Stimulated activated CD4-positive, alpha-beta T cell treated with anti-CD3 and anti-CD28 coated beads, Interleukin-2, amount 100 ng/mL, for 4 hours (primary cell): ENCODE measurements at places on chromosomes 12 and 14.
A peak's percentile ranks its signal among the peaks of the same experiment; 100 is the strongest.

DNA sequence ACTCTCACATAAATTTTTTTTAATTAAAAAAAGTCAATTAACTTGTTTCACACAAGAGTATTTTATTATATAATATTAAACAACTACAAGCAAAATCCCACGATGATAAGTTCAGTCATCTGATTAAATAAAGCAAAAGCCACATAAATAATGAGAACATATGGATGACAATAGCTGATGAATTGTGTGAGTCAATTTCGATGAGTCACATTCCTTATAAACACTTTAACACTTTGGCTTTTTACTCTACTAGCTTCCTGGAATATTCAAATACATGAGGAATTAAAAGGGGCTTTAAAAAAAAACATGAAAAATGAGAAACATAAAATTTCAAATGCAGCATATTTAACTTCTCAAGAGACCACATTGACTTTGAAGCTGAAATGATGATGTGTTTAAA lies 95.3 kb downstream of the BCAT1 start:
- no peak for DNase-seq

DNA sequence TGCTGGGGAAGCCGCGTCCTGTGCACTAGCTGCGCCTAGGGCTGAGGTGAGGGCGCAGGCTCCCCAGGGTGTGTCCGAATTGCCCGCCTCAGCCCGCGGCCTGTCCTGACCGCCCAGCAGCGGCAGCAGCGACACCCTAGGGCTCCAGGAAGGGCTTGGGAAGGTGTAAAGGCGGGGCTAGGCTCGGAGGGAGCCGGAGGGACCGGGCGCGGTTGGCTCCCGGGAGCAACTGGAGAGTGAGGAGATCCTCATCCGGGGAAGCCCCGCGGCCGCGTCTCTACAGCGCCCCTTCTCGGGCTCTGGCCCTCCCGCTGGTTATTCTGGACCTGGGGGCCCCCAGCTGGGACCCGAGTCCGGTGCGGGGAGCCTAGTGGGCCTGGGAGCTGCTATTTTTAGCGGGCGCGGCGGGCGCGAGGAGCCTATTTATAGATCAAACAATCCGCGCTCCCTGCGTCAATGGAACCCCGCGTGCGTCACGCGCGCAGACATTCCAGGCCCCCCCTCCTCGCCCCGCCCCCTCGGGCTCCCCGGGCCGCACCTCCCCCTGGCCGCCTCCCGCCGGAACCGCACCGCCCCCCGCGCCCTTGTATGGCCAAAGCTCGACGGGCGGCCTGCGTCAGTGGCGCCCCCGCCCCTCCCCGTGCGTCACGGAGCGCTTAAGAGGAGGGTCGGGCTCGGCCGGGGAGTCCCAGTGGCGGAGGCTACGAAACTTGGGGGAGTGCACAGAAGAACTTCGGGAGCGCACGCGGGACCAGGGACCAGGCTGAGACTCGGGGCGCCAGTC lies at the start of gene NR4A1:
NR4A1 (plus strand) TSS at position 685 of the 784 bp plus-strand sequence. CDS start 2,887 bp downstream, outside the sequence.
- DNase-seq, result peak; percentile 100

- DNase-seq, result no peak
These were observed 269.2 kb downstream of the ALG10 start for GRCh38 chr12:34291426-34291901.

DNA sequence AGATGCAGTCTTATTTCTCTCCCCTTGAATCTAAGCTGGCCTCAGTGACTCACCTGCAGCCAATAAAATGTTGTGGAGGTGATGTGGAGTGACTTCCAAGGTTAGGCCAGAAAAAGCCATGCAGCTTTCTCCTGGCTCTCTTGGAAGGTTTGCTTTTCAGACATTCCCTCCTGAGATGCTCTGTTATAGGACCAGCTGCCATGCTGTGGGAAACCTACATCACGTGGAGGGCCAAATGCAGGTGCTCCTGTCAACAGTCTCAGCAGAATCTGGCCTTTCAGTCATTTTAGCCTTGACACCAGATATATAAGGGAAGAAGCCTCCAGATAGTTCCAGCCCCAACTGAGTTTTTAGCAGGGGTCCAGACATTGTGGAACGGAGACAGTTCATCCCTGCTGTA lies 38.1 kb upstream of the DACT1 start:
- no peak for DNase-seq

DNA sequence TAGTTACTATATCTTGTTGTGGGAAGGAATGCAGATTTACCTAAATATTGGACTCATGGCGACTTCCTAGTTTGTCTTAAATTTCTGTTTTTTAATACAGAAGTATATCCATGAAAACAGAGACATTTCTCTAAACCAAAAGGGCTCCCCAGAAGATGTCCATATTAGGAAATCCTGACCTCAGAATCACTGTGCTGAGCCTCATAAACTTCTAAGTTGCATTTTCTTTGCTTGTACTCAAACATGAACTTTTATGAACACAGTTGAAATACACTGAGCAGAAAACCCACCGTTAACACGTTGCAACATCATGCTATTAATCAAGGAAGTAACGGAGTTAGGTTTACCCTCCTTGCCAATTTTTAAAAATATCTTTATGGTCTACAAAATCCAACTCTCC lies 42.9 kb upstream of the NR2C1 start:
- DNase-seq, result no peak

DNA sequence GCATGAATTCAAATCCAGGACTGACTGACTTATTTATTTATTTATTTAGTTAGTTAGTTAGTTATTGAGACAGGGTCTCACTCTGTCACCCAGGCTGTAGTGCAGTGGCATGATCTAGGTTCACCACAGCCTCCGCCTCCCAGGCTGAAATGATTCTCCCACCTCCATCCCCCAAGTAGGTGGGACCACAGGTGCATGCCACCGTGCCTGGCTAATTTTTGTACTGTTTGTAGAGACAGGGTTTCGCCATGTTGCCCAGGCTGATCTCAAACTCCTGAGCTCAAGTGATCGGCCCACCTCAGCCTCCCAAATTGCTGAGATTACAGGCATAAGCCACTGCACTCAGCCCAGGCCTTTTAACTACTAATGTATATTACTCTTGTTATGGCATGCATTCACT lies 36.0 kb downstream of the BTG1 start:
- DNase-seq, result no peak

DNA sequence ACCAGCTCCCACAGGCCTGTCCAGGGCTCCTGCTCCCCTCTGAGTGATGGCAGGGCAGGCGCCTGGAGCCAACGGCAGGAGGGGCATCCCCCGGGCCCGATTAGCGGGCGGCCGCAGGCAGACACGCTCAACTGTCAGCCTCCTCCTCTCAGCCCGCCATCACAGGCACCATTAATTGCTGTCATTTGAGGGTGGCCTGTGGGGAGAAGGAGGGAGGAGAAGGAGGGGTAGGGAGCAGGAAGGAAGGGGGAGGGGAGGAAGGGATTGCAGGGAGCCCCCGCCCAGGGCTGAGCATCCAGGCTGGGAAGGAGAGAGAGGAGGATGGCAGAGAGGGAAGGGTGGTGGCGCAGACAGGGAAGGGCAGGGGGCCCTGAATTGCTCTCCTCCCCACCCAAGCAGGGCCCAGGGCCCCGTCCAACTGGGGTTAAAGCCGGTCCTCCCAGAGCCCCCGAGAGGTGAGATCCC lies 36.1 kb downstream of the NCOR2 start:
- no peak for DNase-seq

DNA sequence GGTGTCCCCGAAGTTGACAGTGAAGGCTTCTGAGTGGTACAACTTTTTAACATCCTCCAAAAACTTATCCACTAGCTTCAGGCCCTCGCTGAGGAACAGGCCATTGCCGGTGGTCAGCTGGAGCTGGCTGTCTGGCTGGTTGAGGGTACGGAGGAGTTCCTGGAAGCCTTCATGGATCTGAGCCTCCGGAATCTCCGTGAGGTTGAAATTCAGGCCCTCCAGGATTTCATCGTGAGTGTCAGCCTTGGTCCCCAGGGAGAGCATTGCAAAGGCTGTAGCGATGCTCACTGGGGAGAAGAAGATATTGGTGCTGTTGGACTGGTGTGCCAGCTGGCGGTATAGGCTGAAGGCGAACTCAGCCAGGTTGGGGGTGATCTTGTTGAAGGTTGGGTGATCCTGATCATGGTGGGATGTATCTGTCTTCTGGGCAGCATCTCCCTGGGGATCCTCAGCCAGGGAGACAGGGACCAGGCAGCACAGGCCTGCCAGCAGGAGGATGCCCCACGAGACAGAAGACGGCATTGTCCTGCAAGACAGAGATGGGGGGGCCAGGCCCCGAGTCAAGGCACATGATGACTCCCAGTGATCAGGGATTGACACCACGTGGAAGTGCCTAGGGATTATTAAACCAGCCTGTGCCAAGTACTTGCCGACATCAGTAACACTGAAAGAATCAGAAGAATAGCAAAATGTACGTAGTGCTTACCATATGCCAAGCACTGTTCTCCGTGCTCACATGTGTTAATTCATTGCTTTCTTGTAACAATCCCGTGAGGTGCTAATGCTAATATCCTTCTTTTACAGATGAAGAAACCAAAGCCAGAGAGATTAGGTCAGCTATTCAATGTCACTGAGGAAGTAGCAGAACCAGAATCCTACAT lies 5.4 kb downstream of the SERPINA1 start:
- no peak for DNase-seq

GRCh38 chr12:91687052-91688017 lies 458.3 kb downstream of the BTG1 start:
- peak; percentile 8 for DNase-seq

DNA sequence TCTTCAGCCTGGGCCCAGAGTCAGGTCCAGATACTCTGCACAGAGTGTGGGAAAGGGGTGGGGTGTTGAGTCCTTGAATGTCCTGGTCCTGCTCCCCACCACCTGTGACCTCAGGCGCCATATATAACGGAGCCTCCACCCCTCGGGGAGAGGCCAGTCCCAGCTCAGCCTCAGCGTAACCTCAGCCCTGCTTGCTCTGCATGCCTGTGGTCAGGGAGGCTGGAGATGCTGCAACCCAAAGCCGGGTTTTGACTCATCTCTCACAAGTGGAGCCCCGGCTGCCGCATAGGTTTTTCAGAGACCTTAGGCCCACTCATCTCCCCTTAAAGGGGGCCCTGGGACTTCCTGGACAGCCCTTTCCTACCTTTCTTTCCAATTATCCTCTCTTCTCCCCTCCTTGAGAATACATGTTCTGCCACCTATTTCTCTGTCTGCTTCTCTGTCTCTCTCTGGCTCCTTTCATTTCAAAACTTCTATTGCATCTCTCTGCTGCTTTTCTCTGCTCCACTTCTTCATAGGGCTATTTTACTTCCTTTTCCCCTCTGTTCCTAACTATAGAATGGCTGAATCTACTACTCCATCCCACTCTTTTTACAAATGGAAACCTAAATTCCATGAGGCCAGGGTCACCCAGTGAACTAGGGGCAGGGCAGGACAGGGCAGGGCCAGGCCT lies 1.2 kb downstream of the ITGB7 start:
- no peak for DNase-seq

- no peak for DNase-seq
These were observed 102.4 kb upstream of the CCDC196 start for GRCh38 chr14:66383771-66384170.

DNA sequence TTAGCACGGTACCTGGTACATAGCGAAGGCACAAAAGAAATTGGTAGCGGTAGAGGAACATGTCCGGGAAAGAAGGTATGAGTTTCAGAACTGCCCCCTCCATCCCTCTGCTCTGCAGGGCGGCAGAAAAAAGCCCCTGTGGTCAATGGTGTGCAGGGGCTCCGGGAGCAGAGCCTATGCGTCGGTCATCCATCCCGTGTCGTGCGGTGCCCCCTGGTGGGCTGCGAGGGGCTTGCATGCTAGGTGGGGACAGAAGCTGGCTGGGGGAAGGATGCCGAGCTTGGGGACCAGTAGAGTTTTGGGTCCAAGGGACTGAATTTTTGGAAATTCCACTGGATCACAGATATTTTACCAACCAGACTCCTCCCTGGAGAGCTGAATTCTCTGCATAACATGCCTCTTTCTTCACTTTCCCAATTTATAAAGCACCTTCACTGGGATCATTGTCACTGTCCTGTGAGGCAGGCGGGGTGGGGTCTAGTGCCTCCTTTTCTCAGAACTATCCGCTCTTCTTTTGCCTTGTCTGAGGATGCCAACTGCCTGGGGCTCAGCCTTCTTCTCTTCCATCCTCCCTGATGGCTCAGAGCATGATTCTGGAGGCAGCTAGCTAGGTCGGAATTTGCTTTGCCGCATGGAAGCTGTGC lies 148.7 kb downstream of the SMOC1 start:
- DNase-seq, result peak; percentile 28

DNA sequence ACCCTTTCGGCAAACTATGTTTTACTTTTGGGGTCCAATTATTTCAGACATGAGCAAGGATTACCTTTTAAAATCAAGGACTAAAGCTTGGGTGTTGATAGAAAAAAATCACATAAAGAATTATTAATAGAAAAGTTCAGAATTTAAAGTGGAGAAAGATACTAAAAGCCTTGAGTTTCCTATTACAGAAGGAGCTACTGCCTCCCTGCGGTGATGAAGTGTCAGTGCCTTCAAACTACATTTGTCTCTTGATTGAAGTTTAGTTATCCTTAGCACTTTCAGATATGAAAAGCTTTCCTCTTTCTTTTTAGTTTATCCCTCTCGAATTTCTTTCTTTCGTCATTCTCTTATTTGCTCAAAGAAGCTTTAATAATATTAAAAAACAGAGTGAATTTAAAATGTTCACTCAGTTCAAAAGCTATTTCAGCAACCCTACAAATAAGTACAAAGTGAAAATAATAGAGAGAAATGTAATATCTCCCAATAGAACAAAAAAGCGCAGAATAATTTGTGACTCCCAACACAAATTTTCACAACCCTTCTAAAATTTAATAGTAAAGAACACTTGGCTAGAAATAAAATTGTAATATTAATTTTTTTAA lies 87.6 kb downstream of the SEC23A start:
- no peak for DNase-seq

GRCh38 chr12:97493731-97494130 lies 31.1 kb downstream of the RMST start:
- no peak for DNase-seq

- no peak for DNase-seq
These were observed 433.6 kb downstream of the ZFP36L1 start for GRCh38 chr14:68359022-68359836.

GRCh38 chr14:77025744-77026165 lies 2.8 kb downstream of the IRF2BPL start:
- no peak for DNase-seq

GRCh38 chr12:11130382-11130781 lies 4.1 kb downstream of the TAS2R30 start:
- no peak for DNase-seq

GRCh38 chr12:22399464-22400180 lies 65.1 kb upstream of the ST8SIA1 start:
- DNase-seq, result no peak

GRCh38 chr12:12724421-12725085 lies 7.4 kb downstream of the CDKN1B start:
- no peak for DNase-seq

DNA sequence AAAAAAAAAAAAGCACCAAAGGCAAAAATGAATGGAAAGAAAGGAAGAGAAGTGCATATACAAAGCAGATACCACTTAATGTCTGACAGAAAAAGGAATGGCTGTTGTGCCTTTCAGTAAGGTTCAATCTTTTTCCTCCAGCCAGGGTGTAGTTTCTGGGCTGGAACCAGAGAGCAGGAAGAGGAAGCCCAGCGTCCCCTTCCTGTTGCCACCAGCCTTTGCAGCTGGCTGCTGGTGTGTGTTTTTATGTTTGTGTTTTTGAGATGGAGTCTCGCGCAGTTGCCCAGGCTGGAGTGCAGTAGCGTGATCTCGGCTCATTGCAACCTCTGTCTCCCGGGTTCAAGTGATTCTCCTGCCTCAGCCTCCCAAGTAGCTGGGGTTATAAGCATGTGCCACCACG lies 64.6 kb upstream of the LTA4H start:
- DNase-seq, result no peak

GRCh38 chr12:100758083-100758482 lies 36.5 kb upstream of the ANO4 start:
- DNase-seq, result no peak

GRCh38 chr12:128245121-128245520 lies 21.8 kb upstream of the TMEM132C start:
- DNase-seq, result no peak
